Chondrocyte (in vitro differentiated cells): ENCODE measurements at places on chromosomes 5 and 9.
A peak's percentile ranks its signal among the peaks of the same experiment; 100 is the strongest.

GRCh38 chr9:25449503-25449902 lies 228.7 kb downstream of the TUSC1 start:
- DNase-seq = no peak

GRCh38 chr5:172377856-172378255 lies 76.5 kb downstream of the SH3PXD2B start:
- DNase-seq = no peak

DNA sequence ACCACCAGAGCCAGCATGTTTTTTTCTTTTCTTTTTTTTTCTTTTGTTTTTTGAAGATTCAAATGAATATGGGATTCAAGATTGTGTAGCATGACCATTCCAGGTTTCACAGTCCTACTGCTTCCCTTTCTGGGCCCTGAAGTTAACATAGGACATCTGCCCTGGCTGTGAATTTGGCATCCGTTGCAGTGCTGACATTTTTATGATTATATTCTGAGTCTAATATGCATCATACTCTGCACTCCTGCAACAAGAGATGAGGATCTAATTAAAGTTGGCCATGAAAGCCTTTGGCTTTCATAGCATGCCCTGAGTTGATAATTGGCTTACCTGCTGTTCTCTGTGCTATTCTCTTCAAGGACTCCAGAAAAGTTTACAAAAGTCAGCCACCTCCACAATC lies 29.8 kb downstream of the C5orf22 start:
- no peak for DNase-seq

- no peak for DNase-seq
These were observed 85.5 kb upstream of the MAP1B start for GRCh38 chr5:72021651-72022357.

DNA sequence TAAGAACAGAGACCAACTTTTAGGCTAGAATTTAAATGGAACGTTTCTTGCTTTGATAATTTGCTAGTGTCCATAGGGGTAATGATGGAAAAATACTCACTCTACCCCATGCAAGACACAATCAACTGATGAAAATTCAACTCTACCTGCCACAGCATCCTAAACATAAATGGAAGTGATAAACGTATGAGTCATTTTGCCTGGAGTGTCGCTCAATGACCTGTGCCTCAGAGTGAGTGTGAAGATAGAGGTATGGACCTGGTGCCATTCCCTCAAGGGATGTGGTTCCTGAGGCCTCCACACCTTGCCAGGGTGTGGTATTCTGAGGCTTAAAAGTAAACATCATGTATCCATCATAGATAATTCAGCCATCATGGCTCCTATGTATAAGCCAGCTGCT lies 14.0 kb downstream of the ARL14EPL start:
- no peak for DNase-seq

DNA sequence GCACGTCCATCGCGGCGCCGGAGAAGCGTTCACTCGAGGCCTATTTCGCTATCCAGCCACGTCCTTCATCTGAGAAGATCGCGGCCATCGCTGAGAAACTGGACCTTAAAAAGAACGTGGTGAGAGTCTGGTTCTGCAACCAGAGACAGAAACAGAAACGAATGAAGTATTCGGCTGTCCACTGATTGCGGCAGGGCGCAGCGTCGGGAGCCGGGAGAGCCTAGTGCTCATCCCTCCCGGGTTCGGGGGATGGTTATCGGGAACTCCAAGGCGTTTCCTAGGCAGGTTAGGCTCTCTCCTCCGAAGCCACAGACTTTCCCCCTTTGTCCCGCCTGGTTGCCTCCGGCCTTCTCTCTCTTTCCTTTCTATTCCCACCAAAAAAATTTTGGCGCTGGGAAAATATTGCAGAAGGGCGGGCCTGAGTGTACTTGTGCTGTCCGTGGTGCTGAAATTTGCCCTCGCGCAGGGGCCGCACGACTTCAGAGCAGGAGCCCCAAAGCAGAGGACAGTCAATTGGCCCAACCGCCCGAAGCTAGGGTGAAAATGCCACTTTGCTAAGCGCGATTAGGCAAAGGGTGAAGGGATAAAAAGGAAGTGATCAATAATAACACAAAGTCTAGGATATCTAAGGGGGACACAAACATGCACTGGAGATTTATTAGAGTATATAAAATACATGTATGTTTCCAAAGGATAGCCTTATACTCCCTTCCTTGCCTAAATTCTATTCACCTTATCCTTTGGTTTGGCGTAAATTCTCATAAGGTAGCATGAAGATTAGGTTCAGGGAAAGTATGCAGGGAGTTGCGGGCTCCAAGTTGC lies 1.8 kb downstream of the POU4F3 start:
- DNase-seq = no peak

- DNase-seq = no peak
These were observed 30.3 kb downstream of the TYRP1 start for GRCh38 chr9:12723409-12724028.

- DNase-seq = no peak
These were observed 298.7 kb upstream of the CDH6 start for GRCh38 chr5:30894811-30895210.

DNA sequence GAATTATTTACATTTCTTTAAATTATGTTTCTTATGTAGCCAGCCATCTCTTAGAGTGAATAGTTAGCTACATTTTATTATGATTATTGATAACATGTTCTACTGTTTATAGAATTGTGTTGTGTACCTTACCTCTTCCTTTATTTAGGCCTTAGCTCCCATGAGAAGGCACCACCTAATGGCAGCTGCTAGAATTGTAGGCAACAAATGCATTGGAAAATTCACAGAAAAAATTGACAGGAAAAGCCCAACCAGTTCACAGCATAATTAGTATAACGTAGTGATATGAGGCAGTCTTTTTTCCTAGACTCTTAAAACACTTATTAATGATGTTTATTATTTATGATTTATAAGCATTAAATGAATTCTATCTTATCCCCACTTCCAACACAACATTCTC lies 175.8 kb downstream of the WDR70 start:
- DNase-seq = no peak

- DNase-seq = peak; percentile 84
These were observed 146.2 kb upstream of the PHYKPL start for GRCh38 chr5:178378527-178379484.

DNA sequence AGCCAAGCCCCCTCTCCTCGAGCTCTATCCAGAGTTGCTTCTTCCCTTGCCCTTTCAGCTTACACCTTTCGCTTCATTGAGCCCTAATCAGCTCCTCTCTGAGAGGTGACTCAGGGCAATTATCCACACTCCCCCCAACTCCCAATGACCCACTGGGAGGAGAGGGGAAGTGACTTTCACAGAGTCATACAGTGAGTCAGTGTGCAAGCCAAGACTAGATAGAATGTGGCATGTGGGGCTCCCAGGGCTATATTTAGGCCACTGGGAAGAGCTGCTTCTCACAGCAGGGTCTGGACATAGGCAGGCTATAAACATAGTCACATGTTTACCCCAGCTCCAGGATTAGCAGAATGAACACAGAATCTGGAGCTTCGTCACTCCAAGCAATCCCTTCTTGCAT lies 57.4 kb downstream of the NRG2 start:
- no peak for DNase-seq

DNA sequence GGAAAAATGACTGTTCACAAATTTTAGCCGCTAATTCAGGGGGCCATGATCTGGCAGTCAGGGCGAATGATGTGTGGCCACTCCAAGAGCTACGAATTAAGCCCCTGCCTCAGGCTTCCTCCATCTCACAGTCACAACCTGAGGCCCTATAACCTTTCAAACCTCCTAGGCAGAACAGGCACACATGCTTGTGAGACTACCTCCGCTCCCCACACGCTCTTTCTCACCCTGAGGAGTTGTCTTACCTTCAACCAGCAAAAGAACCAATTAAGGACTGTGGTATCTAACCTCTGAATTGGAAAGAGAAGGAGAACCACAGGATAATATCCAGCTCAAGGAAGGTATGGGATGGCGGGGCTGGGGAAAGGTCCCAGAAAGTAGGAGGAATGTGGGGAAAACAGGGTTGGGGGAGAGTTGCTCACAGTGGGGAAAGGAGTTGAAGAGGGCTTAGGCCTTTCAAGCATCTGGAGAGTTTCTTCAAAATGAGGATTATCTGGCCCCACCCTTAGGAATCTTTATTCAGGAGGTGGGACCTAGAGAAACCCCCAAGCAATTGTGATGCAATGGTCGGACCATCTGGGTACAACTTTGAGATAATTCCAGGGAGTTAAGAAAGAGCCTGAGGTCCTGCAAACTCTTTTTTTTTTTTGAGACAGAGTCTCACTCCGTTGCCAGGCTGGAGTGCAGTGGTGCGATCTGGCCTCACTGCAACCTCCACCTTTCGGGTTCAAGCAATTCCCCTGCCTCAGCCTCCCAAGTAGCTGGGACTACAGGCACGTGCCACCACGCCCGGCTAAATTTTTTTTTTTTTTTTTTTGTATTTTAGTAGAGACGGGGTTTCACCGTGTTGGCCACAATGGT lies 5.5 kb downstream of the PCDH1 start:
- no peak for DNase-seq

GRCh38 chr9:7298123-7298522 lies 501.5 kb downstream of the DMAC1 start:
- no peak for DNase-seq

- DNase-seq = no peak
These were observed at the start of gene LRRC70 for GRCh38 chr5:62578540-62578939. TSS of gene LRRC70 (plus strand) at chr5:62578819. CDS start at chr5:62579439, 620 bp downstream.

DNA sequence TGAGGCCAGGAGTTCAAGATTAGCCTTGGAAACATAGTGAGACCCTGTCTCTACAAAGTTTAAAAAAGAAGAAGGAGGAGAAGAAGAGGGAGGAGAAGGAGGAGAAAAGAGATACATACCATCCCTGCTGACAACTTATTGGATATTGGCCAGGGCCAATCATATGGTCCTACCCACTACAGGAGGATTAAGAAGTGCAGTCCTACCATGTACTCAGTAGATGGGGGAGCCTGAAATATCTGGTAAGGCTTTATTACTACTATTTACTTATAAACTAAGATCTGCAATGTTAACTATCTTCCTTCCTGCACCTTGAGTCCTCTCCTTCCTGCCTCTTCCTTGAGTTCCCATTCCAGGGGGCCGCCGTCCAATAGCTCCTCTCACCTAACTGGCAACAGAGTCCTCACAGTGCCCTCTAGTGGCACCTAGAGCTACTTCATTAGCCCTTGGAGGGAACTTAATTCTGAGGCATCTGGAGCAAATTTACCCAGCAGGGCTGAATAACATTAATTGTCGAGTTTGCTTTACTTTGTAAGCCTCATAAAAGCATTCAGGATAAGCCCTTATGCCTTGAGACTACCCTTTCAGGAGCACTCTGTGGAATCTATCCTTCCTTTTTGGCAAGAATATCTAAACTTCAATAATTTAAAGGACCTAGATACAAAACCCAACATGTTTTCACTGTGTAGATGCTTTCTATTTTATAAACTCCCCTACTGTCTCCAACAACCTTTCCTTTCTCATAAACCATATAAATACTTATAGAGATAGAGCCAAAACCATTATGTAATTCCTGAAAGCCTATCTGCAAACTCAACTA lies 39.1 kb upstream of the RANBP6 start:
- DNase-seq = no peak

DNA sequence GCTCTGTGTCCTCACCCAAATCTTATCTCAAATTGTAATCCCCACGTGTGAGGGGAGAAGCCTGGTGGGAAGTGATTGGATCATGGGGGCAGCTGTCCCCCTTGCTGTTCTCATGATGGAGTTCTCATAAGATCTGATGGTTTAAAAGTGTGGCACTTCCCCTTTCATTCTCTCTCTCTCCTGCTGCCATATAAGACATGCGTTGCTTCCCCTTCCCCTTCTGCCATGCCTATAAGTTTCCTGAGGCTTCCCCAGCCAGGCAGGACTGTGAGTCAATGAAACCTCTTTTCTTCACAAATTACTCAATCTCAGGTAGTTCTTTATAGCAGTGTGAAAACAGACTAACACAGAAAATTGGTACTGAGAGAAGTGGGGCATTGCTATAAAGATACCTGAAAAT lies 107.7 kb downstream of the DMAC1 start:
- DNase-seq = no peak

GRCh38 chr9:16028548-16028947 lies 475.7 kb downstream of the CCDC171 start:
- DNase-seq = no peak

GRCh38 chr9:98045234-98046179 lies 11.0 kb upstream of the NANS start:
- no peak for DNase-seq

GRCh38 chr5:135441919-135442318 lies 5.2 kb downstream of the DCANP1 start:
- DNase-seq = no peak

DNA sequence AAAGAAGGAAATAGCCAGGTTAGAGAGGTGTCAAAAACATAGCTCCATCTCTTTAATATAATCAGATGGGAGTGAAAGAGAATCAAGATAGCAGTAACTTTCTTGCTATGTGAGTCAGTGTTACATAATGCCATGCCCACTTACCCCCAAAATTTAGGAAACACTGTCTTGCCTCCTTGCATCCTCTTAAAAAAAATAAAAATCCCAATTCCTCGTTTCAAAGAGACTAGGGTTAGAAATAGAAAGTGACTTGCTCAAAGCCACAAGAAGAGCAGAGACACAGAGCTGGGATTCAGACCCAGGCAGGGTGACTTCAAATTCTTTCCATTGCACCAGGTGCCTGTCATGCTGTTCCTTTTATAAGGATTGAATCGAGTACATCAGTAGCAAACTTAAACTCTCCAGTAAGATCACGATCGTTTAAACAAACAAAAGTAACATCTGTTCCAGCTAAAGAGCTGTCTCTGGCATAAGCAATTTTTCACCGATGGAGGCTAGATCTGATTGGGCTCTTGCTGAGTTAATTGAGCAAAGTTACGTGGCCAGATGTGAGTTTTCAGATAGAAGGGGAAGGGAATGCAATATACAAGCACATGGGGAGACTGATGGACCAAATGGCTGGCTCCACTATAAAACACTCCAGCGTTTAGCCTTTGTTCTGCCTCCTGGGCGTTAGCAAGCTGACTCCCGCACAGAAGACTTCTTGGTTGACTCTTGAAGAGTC lies 176.9 kb downstream of the PALM2AKAP2 start:
- no peak for DNase-seq

GRCh38 chr5:109041317-109041716 lies 293.6 kb downstream of the FER start:
- no peak for DNase-seq

- DNase-seq = no peak
These were observed 110.5 kb upstream of the CDKN2B start for GRCh38 chr9:22119522-22120158.

DNA sequence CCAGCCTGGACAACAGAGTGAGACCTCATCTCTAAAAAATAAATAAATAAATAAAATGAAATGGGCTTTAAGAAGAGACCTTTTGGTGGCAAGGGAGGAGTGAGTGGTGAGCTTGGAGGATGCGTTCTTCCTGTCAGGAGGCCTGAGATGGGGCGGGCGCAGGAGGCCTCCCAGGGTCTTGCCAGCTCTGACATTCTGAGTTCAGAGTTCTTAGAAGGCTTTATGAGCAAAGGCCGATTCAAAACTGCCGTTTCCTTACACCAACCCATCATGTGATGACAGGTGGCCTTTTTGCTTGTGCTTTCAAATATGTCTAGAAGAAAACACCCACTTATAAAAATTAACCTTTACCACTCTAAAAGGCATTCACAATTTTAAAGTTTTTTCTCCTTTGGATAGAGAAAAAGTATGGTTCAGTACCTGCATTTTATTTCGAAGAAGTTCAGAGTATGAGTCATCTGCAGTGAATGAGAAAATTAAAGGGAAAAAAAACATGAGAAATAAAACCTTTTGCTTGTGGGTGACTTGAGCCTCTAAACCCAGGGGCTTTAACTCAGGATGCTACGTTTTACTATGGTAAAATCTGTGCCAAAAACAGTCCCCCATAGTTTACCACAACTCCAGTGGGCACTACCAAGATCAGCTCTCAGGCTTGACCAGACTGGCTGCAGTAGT lies 157.4 kb upstream of the OTULINL start:
- no peak for DNase-seq

GRCh38 chr5:147690595-147690994 lies 91.9 kb downstream of the JAKMIP2 start:
- no peak for DNase-seq

- no peak for DNase-seq
These were observed at the start of gene PTPDC1 for GRCh38 chr9:94084314-94084713. TSS of gene PTPDC1 (plus strand) at chr9:94084464. CDS start at chr9:94084531, 67 bp downstream.
